PC-3 (cell line): ENCODE measurements at places on chromosomes 1 and 21.

- peaks cover 3% of the 10 kb centered on the region; the same call in 1 of the 2 replicates for H3K4me1 ChIP-seq
- H3K27me3 ChIP-seq: no peaks in the 10 kb centered on the region
- DNase-seq: no peak
- no peak overlapping the region for H3K27ac ChIP-seq
- H3K4me3 ChIP-seq: no peak overlapping the region
Observed at GRCh38 chr1:68917456-68917855, 420.6 kb upstream of the DEPDC1 start.

- no peaks in the 10 kb centered on the region for H3K4me1 ChIP-seq
- H3K36me3 ChIP-seq: no peaks in the 10 kb centered on the region
- H3K4me3 ChIP-seq: no peak overlapping the region
- H3K27ac ChIP-seq: no peak overlapping the region
Observed at GRCh38 chr1:53372501-53372951, 44.7 kb upstream of the LRP8 start.

DNA sequence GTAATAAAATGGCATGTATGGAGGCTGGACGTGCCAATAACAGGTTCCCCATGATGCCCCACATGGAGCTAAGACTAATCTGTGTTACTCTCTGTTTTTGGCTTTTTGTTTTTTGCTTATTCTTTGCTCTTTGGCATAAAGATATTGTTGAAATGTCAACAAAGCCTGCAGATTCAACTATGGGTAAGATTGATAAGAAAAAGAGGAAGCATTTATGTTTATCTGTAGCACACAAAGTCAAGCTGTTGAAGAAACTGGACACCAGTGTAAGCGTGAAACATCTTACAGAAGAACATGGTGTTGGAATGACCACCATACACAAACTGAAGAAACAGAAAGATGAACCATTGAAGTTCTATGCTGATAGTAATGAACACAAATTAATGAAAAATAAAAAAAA, 402.7 kb downstream of the LTN1 start:
- no peak overlapping the region for H3K27ac ChIP-seq
- DNase-seq: no peak
- H3K27me3 ChIP-seq: no peaks in the 10 kb centered on the region
- H3K4me1 ChIP-seq: peaks cover 21% of the 10 kb centered on the region
- H3K4me3 ChIP-seq: no peak overlapping the region

GRCh38 chr1:37949524-37950152, 2.8 kb upstream of the INPP5B start:
- no peaks in the 10 kb centered on the region for H3K27me3 ChIP-seq
- no peak overlapping the region for H3K4me3 ChIP-seq
- no peaks in the 10 kb centered on the region for H3K4me1 ChIP-seq
